ENCODE measurements at places on chromosomes 11 and 22.

GRCh38 chr22:24329453-24329852 lies 58.8 kb downstream of the SPECC1L start:
- no peak for DNase-seq

GRCh38 chr22:21568347-21569075 lies 997 bp downstream of the UBE2L3 start:
- peak; percentile 47 for DNase-seq

DNA sequence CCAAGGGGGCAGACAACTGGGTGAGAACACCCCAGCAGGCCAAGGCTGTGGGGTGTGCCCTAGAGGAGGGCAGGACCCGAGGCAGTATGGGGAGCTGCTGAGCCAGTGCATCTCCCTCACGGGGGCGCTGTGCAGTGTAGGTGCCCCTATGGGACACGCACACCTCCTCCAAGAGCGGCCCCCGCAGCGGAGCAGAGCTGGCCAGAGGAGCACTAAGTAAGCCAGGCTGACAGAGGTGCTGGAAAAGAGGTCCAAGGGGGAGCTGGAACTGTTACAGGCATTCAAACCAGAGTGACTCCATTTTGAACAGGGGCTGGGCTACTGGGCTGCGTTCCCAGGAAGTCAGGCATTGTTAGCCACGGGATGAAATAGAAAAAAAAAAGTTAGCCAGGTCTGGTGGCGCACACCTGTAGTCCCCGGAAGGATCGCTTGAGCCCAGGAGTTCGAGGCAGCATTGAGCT lies 41.8 kb downstream of the TST start:
- DNase-seq, result peak; percentile 89

DNA sequence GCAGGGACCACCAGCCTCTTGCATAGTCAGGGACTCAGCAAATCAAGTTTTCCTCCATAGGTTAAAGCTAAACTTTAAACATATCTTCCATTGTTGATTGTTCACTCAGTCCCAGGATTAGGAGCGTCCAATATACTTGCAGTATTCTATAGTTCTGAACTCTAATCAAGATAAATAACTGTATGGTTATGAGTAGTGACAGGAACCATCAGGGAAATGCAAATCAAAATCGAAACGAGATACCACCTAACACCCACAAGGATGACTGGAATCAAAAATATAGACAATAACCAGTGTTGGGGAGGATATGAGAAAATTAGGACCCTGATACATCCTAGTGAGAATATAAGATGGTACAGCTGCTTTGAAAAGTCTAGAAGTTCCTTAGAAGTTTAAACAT lies 190.0 kb downstream of the ETS1 start:
- no peak for DNase-seq

All from stimulated activated CD4-positive, alpha-beta T cell treated with anti-CD3 and anti-CD28 coated beads, Interleukin-15, amount 100 ng/mL, for 24 hours (primary cell).